ENCODE measurements at places on chromosomes 5 and 9.

DNA sequence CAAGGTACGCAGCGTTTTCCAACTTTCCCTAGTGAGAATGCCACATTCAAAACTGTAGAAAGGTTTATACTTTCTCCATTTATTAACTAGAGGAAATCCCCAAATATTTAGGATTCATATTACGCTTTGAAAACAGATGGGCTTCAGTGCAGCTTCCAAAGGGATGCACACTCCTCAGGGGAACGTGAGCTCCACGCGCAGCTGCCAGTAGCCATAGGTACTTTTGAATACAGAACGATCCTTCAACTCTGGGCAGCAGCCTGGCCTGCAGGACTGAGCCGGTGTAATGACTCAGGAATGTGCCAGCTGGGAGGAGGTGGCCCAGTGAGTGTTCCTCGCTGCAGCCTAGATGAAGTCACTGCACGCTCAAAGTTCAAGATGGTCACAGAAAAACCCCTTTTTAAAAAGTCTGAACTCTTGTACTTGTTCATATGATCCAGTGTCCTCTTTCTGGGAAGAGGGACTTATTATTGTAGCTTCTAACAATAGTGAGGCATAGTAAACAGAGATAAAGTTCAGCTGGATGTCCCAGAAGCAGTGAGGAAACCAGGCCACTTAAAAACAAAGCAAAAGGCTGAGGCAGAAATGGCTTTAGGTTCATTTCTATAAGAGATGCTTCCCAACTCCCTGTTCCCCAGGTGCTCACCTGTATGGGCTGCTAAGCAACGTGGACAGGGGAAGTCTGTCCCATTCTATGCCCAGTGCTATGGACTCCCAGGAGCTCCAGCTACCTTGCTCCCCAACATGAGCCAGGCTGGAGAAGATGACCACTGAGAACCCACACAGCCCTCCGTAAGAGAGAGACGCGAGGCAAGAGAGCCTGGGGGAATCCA lies 130.0 kb downstream of the LHFPL2 start:
- DNase-seq: peak; percentile 67

DNA sequence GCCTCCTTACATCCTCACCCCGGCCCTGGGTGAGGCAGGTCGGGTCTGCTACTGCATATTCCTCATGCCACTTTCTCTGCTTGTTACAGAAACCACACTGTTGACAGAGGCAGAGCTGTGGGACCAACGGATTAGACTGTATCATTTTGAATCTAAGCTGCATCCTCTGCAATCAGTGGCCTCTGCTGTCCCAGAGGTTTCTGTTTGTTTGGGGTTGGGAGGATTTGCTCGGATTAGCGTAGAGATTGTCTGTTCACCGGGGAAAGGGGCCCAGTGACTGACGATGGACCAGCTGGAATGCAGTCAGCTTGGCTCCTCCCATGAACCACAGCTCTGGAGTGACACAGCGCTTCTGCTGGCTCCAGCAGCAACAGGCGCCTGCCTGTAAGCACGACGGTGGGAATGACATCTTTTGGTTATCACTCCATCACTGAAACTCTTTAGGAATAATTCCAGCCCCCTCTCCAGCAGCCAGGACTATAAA lies 37.3 kb upstream of the ADRA1B start:
- peak; percentile 86 for DNase-seq

DNA sequence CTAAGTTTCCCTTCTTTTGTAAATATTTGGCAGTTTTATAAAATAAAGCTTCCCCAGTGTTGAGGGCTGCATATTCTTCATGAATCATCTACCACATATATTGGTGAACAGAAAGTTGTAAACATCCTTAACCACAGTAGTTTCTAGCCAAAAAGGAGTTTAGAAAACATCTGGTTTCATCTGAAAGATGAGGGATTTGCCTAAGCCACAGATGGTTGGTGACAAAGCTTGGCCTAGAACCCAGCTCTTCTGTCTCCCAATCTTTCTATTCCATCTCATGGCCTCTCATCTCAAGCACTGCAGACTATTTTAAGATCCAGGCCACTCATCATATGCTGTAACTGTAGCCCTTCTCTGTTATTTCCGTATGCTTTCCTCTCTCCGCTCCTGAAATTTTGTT lies 232.3 kb upstream of the TRPM3 start:
- DNase-seq: peak; percentile 15

DNA sequence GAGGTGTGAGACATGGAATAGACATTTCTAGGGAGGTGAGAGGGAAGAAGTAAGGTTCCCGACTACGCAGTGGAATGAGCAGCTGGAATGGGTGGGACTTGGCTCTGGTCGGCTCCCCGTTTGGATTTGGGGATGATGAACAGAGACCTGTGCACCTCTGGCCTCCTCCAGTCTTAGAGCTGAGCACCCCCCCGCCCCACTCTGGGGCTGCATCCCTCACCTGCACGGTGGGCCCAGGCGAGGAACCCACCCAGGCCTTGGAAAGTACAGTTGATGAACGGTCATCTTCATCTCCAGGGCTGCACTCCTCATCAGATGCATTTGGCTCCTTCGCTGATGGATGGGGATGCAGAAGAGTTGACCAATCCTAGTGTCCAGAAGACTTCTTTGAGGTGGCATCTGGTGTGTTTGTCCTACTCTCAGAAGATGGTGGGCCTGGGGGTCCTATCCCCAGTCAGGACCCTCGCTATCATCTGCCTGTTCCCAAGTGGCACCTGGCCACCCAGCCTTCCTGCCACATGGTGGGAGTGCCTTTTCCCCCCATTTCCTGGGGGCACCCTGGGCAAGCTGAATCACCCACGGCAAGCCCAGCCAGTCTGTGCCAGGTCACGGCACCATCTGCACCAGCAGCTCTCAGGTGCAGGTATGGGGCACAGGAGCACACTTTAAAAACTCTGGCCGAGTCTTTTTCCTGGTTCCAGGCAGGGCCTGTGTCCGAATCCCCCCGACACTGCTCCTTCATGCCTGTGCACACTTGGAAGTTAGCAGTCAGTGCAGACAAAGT lies 70.5 kb downstream of the GTF3C4 start:
- no peak for DNase-seq

DNA sequence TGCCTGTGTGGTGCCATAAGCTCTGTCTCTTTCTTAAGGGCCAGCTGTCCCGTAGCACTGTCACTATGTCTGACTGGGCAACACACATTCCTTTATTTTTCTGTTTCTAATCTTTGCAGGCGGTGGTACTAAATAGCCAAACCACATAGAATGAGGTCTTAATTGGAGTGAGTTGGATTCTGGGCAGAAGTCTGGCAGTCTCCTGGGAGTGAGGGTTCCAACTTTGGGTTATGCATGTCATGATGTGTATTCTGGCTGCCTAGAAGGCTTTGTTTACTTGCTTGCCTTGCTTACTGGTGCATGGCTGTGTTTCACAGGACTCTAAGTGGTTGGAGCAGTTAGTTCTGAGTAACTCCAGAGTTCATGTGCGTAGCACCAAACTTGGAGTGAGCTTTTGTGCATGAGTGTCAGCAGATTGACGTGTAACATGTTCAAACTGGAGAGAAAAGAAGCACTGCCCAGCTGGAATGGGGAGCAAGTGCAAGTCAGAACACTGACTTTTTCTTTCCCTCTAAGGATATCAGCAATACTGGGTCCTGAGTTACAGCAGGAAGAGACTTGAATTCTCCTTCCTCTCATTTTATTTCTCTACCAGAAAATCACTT lies 185.8 kb downstream of the PCSK1 start:
- peak; percentile 30 for DNase-seq

DNA sequence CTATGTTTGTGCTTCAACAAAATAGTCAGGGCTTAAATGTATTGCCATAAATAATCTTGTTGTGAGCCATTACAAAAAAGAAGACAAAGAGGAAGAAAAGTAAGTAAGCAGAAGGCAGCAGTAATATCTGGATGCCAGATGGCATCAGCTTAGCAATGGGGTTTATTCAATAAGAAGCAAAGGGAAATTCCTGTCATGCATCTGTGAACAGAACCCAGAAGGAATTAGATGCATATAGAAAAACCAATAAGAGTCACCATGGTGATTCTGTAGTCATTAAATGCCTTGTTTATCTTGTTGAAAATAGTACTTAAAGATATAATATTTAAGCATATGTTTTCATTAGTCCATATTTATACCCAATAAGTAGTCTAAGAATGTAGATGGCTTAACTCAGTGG lies 216.0 kb downstream of the ADAMTSL1 start:
- DNase-seq: no peak

DNA sequence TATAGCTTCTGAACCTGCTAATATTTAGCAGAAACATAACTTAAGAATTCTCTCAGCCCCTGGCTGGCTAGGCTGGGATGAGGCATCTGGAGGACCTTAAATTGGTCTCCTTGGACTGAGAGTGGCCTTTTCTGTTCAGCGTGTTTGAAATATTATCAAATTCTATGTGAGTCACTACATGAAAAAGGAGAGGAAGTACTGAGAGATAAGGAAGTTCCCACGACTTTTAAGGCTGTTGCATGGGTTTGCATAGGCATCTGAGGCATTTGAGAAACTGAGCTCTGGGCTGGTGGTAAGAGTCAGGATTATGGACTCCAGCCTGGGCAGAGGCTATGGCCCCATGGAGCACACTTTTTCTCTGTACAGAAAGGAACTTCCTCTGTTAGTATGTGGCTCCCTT lies 816.2 kb upstream of the GRAMD2B start:
- DNase-seq: no peak

GRCh38 chr9:93600504-93600903 lies 24.1 kb downstream of the PHF2 start:
- DNase-seq: no peak

Measured in eye (tissue), 1 donor.